NCI-H2029 treated with DMSO at 0.1 percent for 48 hours (cell line): ENCODE measurements at places on chromosomes 1 and 21.

DNA sequence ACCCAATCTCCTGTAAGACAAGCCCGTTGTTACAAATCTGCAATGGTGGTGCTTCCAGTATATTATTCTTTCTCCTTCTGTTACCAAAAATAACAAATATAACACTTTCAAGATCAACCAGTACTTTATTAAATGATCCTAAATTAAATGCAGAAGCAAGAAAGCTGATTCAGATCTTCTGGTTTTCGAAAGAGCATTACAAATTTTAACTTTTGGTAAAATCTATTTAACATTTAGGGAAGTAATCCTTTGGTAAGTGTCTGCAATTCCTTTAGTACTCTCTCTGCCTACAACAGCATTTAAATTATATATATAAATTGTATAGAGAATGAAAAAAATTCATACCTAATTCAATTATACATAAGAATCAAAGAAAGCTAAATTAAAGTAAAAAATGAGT lies 198.6 kb upstream of the HMCN1 start:
- peak; percentile 72 for DNase-seq

- DNase-seq: no peak
Observed at GRCh38 chr1:245395680-245396079, 240.9 kb downstream of the KIF26B start.

DNA sequence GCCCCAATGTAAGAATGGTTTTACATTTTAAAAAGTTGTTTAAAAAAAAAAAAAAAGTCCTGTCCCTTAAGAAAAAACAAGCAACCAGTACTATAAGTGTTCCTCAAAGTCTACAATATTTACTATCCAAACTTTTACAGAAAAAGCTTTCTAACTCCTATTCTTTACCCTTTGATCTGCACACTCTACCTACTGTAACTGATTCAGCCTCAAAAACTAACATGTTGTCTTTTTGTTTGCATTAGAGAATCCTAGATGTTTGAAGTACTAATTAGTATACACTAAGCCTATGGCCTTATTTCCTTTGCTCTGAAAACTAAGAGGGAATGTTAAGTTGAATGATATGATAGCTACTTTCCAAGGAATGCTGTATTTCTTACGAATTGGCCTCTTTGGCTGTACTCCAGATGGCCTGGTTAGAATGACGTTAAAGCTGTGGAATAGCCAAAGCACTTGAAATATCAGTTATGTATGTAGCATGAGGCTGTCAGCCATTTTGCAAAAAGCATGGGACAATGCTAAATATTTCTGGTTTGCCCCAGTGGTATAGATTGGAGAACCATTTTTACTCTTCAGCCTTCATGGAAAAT lies 234.8 kb downstream of the GPR52 start:
- DNase-seq: no peak

DNA sequence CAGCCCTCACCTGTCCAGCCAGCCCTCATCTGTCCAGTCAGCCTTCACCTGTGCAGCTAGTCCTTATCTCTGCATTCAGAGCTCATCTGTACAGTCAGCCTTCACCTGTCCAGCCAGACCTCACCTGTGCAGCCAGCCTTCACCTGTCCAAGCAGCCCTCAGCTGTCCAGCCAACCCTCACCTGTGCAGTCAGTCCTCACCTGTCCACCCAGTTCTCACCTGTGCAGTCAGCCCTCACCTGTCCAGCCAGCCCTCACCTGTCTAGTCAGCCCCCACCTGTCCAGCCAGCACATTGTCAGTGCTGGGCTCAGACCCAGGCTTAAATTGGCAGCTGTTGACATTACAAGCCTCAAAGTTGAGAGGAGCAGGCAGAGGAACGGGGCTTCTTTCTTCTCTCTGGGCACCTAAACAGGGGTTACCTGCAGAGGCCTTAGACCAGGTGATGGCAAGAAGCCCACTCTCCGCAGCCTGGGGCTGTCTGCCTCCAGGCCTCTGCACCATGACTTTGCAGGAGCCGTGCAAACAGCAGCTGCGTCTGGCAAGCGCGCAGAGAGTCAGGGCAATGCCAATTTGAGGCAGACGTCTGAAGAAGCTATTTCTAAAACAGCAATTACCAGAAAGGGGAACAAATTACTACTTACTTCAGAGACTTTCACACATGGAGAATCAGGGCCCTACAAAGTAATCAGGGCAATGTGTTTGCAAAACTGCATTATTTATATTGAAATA lies 506.1 kb downstream of the NPHP4 start:
- peak; percentile 24 for DNase-seq

DNA sequence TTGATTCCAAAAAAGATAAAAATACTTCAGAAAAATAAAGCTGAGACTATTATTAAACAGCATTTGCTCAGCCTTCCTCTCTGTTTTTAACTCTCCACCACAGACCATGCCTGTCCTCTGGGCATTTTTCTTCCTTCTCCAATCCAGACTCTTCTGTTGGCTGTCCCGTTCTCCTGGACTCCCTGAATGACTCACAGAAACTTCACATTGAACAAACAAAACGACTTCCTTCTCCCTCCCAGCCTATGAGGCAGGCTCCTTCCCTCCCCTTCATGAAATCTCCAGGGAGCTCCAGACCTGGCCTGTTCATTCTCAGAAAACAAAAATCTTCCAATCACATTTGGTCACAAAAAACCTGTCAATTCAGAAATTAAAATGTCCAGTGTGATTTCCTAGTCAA lies 421.3 kb downstream of the NPHP4 start:
- no peak for DNase-seq

DNA sequence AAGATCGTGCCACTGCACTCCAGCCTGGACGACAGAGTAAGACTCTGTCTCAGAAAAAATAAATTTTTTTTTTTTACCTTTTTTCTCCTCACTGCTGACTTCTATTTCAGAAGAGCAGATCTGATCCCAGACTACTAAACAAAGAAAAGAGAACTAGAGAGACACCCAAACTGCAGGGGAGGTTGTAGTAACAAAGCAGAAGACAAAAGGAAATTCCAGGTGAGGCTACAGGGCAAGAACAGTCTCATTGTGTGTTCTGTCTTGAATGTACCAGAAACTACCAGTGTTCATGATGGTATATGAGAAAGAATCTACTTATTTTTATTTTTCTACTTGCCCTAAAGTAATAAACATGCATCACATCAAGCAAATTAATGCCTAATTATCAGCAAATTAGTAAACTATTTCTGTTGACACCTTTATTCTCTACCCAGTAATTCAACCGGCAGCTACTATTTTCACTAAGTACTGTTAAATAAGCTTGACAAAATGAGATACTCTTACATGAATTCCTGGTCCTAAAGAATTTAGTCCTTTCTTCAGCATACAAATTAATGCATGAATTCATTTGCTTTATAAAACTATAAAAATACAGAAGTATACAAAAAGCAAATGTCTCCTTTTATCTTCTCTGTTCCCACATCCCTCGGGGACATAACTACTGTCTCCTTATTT lies 40.6 kb downstream of the ARID4B start:
- DNase-seq: no peak

GRCh38 chr1:216653001-216653400 lies 70.2 kb downstream of the ESRRG start:
- no peak for DNase-seq

- DNase-seq: no peak
Observed at GRCh38 chr1:222786121-222786520, 28.7 kb upstream of the DISP1 start.

GRCh38 chr1:170436928-170437327 lies 95.0 kb upstream of the GORAB start:
- DNase-seq: no peak

DNA sequence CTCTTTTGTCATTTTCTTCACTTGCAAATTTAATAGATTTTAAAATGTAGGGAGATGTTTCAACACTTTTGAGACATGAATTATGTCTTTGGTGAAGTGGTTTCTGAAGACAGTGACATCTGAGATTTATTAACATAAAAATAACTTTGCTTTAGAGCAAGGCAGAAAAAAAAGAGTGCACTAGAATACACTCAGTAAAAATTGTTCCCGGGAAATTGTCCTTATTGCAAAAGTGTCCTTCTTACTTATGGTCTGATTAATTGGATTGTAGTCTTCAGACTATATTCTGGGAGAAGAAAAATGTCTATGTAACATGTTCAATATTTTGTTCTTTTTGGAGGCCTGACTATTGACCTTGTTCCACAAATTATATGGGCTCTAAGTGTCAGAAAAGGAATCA lies 468.5 kb downstream of the NCAM2 start:
- DNase-seq: no peak

- no peak for DNase-seq
Observed at GRCh38 chr21:15437883-15438282, 291.9 kb upstream of the USP25 start.

DNA sequence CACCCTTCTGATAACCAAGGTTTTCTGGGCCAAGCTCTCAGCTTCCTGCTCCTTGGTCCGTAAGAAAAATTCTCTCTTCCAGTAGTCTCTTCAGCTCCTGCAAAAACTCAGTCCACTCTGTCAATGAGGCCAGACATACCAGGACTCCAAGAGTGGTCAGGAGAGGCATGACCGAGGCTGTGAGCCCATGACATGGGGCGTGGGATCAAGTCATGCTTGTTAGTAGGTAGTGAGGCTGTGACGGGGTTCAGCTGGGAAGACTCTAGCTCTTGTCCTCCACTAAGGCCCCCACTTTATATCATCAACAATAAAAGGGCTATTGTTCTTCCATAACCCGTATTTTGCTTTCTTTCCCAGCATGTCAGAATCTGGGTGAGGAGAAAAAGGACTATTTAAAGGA lies 10.1 kb upstream of the HCRTR1 start:
- no peak for DNase-seq

- DNase-seq: no peak
Observed at GRCh38 chr1:40107290-40107959, 10.4 kb upstream of the PPT1 start.

GRCh38 chr1:218817691-218818465 lies 355.8 kb upstream of the LYPLAL1 start:
- DNase-seq: no peak

DNA sequence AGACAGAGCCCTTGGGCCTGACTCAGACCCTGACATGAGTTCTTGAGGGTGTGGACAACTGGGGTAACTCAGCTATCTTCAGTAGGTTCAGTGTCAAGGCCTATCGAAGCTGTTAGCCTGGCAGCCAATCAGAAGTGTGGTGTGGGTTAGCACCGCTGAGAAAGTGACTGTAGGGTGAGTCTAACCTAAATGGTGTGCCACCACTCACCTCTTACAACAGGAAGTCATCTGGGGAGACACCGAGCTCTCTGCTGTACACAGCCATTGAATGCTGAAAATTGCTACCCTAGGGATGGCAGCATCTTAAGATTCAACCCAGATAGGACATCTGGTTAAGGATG lies 44.6 kb downstream of the RASSF5 start:
- DNase-seq: no peak

DNA sequence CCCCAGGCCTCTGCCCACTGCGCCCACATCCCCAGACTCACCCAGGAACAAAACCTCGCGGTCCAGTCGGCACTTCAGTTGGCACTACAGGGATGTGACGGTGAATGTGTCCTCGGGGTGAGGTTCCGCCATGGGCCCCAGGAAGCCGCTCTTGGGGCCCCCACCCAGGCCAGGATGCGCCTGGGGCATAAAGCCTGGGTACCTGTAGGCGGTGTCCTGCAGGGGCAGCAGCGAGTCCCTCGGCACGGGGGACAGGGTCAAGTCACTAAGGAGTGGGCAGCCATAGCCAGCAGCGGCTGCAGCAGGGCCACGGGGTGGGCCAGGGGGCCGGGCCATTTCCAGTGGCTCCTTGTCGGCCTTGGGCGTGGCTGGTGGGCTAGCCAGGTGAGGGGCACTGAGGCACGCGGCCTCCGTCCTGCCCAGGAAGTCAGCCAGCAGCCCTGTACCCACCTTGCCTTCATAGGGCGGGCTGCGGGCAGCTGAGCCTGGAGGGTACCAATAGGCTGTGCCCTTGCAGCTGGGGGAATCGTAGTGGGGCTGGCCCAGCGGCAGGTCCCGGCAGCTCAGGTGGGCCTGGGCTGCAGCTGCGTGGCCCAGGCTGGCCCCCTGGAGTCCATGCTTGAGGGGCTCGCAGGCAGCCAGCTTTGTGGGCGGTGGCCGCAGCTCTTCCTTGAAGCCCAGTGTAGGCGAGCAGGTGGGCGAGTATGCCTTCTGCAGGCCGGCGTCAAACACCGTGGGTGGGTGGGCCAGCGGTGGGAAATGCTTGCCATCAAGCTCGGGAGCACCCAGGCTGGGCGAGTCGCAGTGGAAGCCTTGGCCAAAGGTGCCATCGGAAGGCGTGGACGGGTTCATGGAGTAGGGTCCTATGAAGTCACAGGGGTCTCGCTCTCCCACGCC lies 56.5 kb downstream of the AHDC1 start:
- no peak for DNase-seq

DNA sequence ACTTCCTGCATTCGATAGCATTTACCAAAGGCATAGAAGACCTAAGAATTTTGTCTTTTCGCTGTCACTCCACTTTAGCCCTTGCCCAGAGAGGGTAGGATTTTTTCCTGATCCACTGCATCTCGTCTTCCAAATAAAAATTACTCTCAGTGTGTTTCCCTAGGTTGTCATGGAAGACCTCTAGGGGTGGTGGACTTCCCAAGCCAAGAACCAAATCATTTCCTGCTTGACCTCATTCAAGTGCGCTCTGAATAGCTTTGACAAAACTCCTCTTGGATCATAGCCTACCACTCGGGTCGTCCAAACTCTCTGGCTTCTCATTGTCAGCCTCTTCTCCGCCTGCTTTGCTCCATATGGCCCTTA lies 431 bp upstream of the C1orf52 start:
- peak; percentile 67 for DNase-seq

GRCh38 chr21:44492567-44493385 lies 37.5 kb downstream of the LRRC3 start:
- DNase-seq: no peak

GRCh38 chr1:210695026-210695425 lies 366.3 kb downstream of the HHAT start:
- no peak for DNase-seq

GRCh38 chr1:198499588-198499987 lies 40.9 kb downstream of the ATP6V1G3 start:
- no peak for DNase-seq

GRCh38 chr21:37811711-37812110 lies 104.5 kb downstream of the KCNJ6 start:
- DNase-seq: no peak

GRCh38 chr1:53559854-53560580 lies 100.8 kb downstream of the DMRTB1 start:
- DNase-seq: no peak

DNA sequence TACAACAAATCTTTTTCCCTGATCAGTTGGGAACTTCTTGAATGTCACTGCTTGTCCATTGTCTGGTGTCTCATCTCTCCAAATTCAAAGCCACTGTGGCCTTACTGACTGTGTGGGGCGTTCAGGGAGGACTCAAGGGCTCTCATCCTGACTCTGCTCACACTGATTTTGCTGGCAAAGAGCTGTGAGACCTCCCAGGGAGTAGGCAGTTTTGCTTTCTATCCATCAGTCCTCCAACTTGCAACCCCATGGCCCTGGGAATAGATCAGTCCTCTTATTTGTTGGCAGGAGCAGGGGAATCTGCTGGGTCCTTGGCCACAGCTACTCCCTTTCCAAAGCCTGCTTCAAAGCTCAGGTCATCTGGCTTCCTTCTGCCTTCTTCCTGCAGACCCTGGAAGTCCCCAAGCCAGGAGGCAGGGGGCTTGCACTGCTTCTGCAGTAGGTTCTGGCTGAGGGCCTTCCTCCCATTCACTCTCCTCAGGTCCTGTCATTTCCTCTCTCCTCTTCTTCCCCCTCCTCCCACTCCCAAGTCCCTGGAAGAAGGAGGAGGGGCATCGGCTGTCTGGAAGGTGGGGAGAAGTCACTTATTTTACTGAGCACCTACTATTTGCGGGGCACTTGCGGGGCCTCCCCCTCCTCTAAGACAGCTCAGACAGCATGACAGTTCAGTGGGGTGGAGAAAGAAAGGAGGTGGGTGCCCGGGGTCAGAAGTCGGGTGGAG lies 876 bp upstream of the NAV1 start:
- no peak for DNase-seq

- no peak for DNase-seq
Observed at GRCh38 chr1:87572891-87573290, 244.2 kb downstream of the LMO4 start.

- DNase-seq: no peak
Observed at GRCh38 chr21:44871576-44872269, 1.8 kb downstream of the PTTG1IP start.
